ENCODE measurements at places on chromosomes 6 and 20.

DNA sequence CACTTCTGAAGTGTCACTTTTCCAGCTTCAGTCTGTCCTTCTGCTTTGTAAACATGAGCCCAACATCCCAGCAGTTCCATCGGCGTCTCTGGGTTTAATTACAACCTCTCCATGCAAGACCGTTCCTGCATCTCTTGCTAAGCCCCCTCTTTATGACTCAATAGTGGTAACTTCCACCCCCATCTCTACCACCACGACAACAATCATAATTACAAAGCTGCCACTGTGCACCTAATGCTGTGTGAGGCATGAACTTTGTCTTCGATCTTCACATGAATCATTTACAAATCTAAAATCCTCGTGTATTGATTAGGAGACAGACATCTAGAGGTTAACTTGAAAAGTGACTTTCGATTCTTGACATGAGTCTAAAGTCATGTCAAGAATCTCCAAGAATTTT, 4.9 kb upstream of the CCR6 start:
- DNase-seq, result no peak

DNA sequence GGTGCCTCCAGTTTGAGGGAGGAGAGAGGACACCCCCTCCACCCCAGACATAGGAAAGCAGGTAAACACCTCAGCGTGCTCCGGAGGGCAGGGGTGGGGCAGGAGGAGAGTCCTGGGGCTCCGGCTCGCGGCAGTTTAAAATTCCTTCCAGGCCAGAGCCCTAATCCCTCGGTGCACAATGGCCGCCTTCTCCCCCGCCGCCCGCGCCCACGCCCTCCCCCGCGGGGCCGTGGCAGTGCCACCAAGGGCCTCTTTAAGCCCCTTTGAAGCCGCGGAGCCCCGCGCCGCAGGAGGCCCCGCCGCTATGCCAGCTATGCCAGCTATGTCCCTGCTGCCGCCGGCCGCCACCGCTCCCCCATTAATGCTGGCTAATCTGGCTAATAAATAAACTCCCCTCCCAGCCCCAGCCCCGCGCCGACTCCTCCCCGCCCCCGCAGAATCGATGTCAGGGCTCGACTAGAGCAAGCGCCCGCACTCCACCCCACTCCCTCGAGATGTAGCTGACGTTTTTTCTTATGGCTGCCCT, 125.1 kb downstream of the MRPL14 start:
- DNase-seq, result no peak

- DNase-seq, result peak; percentile 30
Observed at GRCh38 chr6:42898891-42899361, 16.9 kb upstream of the PTCRA start.

DNA sequence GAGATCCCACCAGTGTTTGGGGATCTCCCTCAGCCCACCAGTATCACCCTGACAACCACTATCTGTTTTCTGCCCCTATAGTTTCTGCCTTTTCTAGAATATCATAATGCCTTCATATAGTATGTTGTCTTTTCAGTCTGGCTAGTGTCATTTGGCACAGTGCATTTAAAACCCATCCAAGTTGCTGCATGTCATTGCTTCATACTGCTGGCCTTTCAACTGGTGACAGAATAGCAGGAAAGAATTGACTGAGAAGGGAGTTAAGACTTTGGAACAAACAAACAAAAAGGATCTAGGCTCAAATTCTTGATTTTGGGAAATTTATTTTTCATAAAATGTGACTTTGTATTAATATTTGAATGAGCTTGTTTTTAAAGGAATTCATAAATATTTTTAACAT, 4.5 kb downstream of the LMBRD1 start:
- DNase-seq, result no peak

GRCh38 chr20:62725596-62726268, 17.1 kb downstream of the NTSR1 start:
- no peak for DNase-seq

- DNase-seq, result no peak
Observed at GRCh38 chr20:41009946-41010345, 18.7 kb upstream of the TOP1 start.

GRCh38 chr6:139871803-139872510, 497.5 kb upstream of the CITED2 start:
- no peak for DNase-seq

DNA sequence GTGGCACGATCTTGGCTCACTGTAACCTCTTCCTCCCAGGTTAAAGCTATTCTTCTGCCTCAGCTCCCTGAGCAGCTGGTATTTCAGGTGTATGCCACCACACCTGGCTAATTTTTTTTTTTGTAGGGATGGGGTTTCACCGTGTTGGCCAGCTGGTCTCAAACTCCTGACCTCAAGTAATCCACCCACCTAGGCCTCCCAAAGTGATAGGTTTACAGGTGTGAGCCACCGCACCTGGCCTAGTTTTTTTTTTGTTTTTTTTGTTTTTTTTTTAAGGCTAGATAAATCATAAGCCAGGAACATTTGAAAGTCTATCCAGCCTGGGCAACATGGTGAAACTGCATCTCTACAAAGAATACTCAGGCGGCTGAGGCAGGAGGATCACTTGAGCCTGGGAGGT, 10.9 kb downstream of the RRP36 start:
- no peak for DNase-seq

- no peak for DNase-seq
Observed at GRCh38 chr6:85920782-85921181, 278.1 kb upstream of the SYNCRIP start.

DNA sequence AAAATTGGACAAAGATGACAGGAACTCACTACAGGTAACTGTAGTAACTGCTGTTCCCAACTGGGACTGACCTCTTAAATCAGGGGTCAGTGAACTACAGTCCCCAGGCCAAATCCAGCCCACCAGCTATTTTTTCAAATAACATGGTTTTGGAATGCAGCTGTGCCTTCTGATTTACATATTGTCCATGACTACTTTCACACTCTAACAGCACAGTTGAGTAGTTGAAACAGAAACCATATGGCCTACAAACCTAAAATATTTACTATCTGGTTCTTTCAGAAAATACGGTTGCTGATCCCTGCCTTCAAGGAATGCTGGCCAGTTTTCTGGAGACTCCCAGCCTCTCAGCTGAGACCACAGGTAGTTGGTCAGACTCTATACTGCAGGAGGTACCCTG, 196.9 kb upstream of the PRND start:
- no peak for DNase-seq

GRCh38 chr6:160534050-160534696, 129.9 kb downstream of the LPA start:
- peak; percentile 54 for DNase-seq

GRCh38 chr20:2296524-2297356, 939 bp downstream of the TGM3 start:
- DNase-seq, result no peak

DNA sequence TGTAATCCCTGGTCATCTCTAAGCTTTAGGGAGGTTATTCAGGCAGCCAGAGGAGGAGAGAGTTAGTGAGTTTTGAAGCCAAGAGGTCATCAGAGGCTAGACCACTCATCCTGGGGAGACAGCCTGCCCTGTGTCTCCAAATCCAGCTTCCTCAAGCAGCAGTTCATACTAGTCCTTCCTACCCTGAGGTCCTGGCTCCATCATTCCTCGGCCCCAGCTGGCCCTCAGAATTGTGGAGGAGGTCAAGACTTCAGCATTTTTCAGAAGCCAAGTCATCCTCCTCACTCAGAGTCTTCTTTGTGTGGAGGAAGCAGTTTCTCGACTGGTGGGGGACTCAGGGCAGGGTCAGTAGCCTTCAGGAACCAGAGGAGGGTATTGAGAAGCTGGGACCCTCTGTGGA, 12.4 kb upstream of the KIAA1755 start:
- no peak for DNase-seq

DNA sequence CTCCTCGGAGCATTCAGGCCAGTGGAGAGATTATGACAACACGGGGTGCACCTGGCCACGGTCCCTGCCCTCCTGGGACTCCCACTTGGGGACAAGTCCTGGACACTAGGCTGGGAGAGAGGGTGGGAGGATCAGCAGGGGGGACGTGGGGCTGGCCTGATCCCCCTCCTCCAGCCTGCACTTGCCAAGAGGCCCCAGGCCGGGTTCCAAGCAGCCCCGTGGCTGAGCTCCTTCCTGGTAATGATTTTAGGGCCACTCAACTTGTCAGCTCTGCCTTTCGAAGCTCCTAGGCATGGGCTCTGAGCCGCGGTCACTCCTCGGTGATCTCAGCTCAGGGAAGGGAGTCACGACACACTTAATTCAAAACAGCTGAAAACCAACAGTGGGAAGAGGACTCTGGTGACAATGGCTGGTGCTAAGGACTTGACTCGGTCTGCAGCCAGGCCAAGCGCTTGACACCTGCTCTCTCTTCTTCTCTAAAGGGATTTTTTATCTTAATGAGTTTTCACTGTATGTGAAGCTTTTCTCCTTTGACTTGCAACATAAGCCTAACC, 161.7 kb downstream of the BMP7 start:
- DNase-seq, result no peak

DNA sequence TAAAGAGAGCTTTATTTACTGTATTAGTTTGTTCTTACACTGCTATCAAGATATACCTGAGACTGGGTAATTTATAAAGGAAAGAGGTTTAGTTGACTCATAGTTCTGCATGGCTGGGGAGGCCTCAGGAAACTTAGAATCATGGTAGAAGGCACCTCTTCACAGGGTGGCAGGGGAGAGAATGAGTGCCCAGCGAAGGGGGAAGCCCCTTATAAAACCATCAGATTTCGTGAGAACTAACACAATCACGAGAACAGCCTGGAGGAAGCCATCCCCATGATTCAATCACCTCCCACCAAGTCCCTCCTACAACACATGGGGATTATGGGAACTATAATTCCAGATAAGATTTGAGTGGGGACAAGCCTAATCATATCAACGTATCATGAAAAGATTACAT, 27.2 kb downstream of the ARID1B start:
- DNase-seq, result no peak

GRCh38 chr6:106108129-106108528, 22.0 kb downstream of the PRDM1 start:
- DNase-seq, result no peak

DNA sequence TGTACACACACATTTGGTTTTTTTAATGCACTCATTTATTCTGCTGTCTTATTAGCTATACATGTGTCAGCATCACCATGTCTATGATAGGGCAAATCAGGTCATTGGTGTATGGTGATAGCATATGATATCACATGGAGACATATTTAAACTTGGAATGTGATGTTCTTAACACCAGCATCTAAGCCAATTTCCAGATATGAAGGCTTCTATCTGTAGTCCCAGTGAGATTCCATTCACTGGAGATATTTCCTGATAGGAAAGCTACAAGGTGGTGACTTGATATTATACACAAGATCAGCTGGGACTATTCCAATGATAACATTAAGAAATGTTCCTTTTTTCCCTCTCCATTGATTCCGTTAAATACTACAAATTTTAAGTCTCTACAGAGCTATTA, 89.3 kb downstream of the TASP1 start:
- DNase-seq, result no peak

- no peak for DNase-seq
Observed at GRCh38 chr6:161482517-161482858, 208.6 kb upstream of the AGPAT4 start.

- DNase-seq, result no peak
Observed at GRCh38 chr6:119637768-119638167, 288.2 kb upstream of the MAN1A1 start.

- DNase-seq, result no peak
Observed at GRCh38 chr6:63941747-63942470, 306.3 kb downstream of the PHF3 start.

DNA sequence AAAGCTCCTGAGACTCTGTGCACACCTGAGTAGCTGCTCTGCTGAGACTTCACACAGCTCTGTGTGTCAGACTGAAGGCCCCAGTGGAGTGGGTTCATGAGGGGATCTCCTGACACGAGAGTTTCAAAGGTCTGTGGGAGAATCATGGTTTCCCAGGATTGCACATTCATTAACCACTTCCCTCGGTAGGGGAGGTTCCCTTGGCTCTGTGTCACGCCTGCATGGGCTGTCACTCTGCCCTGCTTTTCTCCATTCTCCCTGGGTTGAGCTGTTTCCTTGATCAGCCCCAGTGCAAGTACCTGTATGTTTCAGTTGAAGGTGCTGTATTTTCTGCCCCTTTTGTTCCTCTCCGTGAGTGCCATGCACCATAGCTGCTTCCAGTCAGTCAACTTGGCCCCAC, 236.9 kb downstream of the EPM2A start:
- no peak for DNase-seq

- DNase-seq, result peak; percentile 26
Observed at GRCh38 chr20:2840967-2841531, 504 bp downstream of the VPS16 start.

- DNase-seq, result peak; percentile 29
Observed at GRCh38 chr6:151323791-151324487, 67.4 kb downstream of the ZBTB2 start.

Data from effector memory CD4-positive, alpha-beta T cell (primary cell).